SJSA1 (cell line): ENCODE measurements at places on chromosomes 12 and 14.

GRCh38 chr14:95162641-95163040 is 5.3 kb upstream of the DICER1 start:
- no peak for DNase-seq
- H3K4me1 ChIP-seq: peaks cover 5% of the 10 kb centered on the region
- H3K36me3 ChIP-seq: no peaks in the 10 kb centered on the region
- H3K4me3 ChIP-seq: no peak overlapping the region

DNA sequence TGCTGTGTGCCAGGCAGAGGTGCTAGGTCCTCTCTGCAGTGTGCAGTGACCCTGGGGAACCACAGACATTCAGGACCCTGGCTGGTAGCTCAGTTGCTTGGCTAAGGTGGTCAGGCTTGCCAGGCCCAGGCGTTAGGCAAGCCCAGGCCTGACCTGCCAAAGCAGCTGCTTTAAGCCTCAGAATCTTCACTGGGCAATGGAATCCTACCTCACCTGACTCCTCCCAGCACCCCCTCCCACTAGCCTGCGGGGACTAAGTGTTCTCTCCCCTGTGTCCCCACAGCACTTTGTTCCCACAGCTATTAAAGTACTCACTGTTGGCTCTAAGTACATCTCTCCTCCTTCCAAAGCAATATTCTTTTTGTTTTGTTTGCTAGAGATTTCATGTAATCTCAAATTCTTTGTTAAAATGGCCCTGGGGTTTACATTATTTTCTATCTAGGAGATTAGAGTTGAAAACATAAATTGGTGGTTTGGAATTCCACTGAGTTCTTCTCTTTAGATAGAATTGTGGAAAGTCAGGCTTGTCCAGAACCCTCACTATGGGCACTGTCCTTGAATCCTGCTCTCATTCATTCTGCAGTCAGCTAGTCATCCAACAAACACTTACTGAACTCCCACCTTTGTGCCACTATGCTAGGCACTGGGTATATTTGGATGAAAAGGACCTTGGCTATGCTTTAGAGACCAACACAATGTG is 44.4 kb downstream of the DGLUCY start:
- no peak for DNase-seq
- no peaks in the 10 kb centered on the region for H3K27me3 ChIP-seq
- no peak overlapping the region for H3K4me3 ChIP-seq
- H3K36me3 ChIP-seq: peaks cover 15% of the 10 kb centered on the region
- peaks cover 15% of the 10 kb centered on the region for H3K4me1 ChIP-seq

GRCh38 chr14:39581474-39581873 is 149.2 kb upstream of the FBXO33 start:
- DNase-seq: no peak
- no peak overlapping the region for H3K4me3 ChIP-seq
- H3K27ac ChIP-seq: no peak overlapping the region
- H3K27me3 ChIP-seq: no peaks in the 10 kb centered on the region
- H3K36me3 ChIP-seq: no peaks in the 10 kb centered on the region

GRCh38 chr12:89234324-89235114 is 117.8 kb downstream of the DUSP6 start:
- H3K4me3 ChIP-seq: no peak overlapping the region
- no peaks in the 10 kb centered on the region for H3K36me3 ChIP-seq
- no peak overlapping the region for H3K27ac ChIP-seq
- H3K4me1 ChIP-seq: no peaks in the 10 kb centered on the region
- DNase-seq: no peak

- no peak overlapping the region for H3K4me3 ChIP-seq
- no peaks in the 10 kb centered on the region for H3K27me3 ChIP-seq
- H3K27ac ChIP-seq: 0 out of 2 replicates have a peak overlapping the region, but pooled peaks have one; percentile 9
- peaks cover 39% of the 10 kb centered on the region for H3K4me1 ChIP-seq
Observed at GRCh38 chr12:80041692-80042091, 57.6 kb upstream of the OTOGL start.

DNA sequence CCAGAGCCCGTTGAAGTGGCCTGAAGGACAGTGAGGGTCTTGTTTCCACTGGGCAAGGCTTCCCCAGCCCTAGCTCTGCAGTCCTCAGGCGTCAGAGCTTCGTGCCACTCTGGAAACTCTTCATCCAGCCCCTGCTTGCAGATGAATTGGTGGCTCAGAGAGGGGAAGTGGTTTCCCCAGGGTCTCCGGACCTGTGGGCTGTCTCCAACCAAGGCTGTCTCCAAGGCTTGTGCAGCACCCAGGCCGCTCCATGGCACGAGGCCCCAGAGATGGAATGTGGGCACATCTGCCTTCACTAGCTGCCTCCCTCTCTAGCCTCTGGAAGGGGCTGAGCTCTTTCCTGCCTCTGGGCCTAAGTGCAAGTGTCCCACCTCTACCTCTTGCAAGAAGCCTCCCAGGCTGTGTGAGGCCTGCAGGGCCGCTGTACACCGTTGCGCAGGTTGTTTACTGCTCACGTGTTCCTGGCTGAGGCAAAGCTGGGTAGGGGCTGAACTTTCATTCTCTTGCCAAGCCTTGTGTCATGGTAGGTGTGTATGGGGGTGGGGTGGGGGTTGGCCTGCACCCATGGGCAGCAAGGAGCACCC is 11.1 kb downstream of the RIN3 start:
- no peak for DNase-seq
- peaks cover 10% of the 10 kb centered on the region for H3K4me1 ChIP-seq
- H3K4me3 ChIP-seq: no peak overlapping the region
- H3K27me3 ChIP-seq: no peaks in the 10 kb centered on the region

DNA sequence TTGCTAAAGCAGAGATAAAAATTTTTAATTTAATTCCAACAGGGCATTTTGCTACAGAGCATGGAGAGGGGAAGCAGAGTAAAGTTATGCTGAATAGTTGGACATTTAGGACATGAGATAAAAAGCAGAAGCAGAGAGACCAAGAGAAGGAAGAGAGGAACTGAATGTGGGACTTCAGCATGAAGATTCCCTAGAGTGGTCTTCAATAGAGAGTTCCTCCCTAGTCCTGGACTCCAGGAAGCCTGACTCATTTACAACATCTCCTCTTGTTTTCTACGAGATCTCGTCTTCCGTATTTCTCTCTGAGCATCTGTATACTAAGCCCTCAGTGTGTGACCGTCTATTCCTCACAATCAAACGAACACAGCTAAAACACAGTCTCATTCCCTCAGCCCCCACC is 35.2 kb upstream of the IFT81 start:
- no peaks in the 10 kb centered on the region for H3K27me3 ChIP-seq
- no peaks in the 10 kb centered on the region for H3K4me1 ChIP-seq
- no peak for DNase-seq

DNA sequence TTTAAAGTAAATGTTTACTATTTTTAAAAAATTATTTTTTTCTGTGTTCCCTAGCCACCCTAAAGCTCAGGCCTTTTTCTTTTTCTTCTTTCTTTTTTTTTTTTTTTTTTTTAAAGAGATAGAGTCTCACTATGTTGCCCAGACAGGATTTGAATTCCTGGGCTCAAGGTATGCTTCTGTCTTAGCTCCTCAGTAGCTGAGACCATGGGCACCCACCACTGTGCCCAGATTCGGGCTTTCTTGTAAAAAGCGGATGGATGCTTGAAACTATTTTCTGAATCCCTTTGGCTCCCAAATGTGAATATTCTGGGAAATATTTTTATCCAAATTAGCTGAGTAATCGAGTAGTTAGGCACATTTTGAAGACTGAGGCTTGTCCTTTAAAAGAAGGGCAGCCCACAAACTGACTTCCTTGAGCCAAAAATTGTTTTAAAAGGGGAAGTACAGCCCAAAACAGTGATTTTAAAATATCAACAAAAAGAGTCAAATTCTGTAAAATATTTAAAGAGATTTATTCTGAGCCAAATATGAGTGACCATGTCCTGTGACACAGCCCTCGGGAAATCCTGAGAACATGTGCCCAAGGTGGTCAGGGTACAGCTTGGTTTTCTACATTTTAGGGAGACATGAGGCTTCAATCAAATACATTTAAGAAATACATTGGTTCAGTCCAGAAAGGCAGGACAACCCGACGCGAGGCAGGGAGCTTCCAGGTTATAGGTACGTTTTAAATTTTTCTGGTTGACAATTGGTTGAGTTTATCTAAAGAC is 28.8 kb upstream of the HIGD1C start:
- H3K36me3 ChIP-seq: no peaks in the 10 kb centered on the region
- no peak for DNase-seq
- peak overlapping the region; percentile 69 for H3K27ac ChIP-seq
- H3K4me1 ChIP-seq: peaks cover 21% of the 10 kb centered on the region
- peak overlapping the region; percentile 10; the same call in 1 of the 2 replicates for H3K4me3 ChIP-seq
